ENCODE measurements at places on chromosomes 1 and 21. TPM values are rescaled to one million over a fixed set of nuclear protein-coding genes. Genes with fewer than 3 reads are reported as not detected.

GRCh38 chr21:34112316-34113033, 39.1 kb downstream of the MRPS6 start:
- DNase-seq, result no peak
- H3K4me1 ChIP-seq, result peaks cover 25% of the 10 kb centered on the region
- H3K4me3 ChIP-seq, result no peak overlapping the region
- no peaks in the 10 kb centered on the region for H3K27me3 ChIP-seq
- no peak overlapping the region for H3K27ac ChIP-seq
- H3K36me3 ChIP-seq, result no peaks in the 10 kb centered on the region

- H3K27ac ChIP-seq, result peak overlapping the region; percentile 86
- peak overlapping the region; percentile 68 for H3K4me3 ChIP-seq
- no peaks in the 10 kb centered on the region for H3K27me3 ChIP-seq
Observed at GRCh38 chr1:109389638-109390341, 7.9 kb downstream of the SORT1 start.

The LIN28A gene
- total RNA-seq, result not detected

GRCh38 chr1:114111731-114112641, 41.7 kb downstream of the SYT6 start:
- no peak overlapping the region for H3K4me3 ChIP-seq
- DNase-seq, result no peak
- H3K27ac ChIP-seq, result no peak overlapping the region
- no peaks in the 10 kb centered on the region for H3K4me1 ChIP-seq
- H3K27me3 ChIP-seq, result no peaks in the 10 kb centered on the region
- no peaks in the 10 kb centered on the region for H3K36me3 ChIP-seq

GRCh38 chr21:38268864-38269575, 12.2 kb downstream of the KCNJ15 start:
- DNase-seq, result no peak
- H3K36me3 ChIP-seq, result no peaks in the 10 kb centered on the region
- H3K27ac ChIP-seq, result no peak overlapping the region
- H3K4me1 ChIP-seq, result no peaks in the 10 kb centered on the region
- H3K27me3 ChIP-seq, result no peaks in the 10 kb centered on the region
- H3K4me3 ChIP-seq, result no peak overlapping the region

GRCh38 chr21:42806509-42807140, 72.7 kb downstream of the WDR4 start:
- H3K27ac ChIP-seq, result no peak overlapping the region
- H3K36me3 ChIP-seq, result no peaks in the 10 kb centered on the region
- H3K27me3 ChIP-seq, result peaks cover 3% of the 10 kb centered on the region
- no peak for DNase-seq
- H3K4me3 ChIP-seq, result no peak overlapping the region
- no peaks in the 10 kb centered on the region for H3K4me1 ChIP-seq

DNA sequence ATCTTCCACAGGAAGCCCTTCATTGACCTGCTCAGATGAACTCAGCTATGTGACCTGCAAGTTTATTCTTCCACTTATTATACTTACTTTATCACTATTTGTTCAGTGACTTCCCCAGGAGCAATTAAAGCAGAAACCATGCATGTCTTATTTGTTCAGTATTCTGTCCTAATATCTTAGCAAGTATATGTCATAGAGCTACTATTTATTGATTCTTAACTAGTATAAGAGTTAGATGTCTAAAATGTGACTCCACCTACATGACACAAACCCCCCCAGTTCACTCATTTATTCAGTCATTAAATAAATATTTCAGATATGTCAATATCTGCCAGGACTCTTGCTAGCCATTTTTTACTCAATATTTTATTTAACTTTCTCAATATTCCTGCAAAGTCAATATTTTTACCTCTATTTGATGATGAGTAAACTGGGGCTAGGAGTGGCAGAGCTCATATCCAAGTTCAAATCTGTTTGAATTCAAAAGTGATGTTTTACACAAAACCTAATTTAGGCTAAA, 469.0 kb upstream of the USP24 start:
- H3K4me1 ChIP-seq, result no peaks in the 10 kb centered on the region
- DNase-seq, result no peak
- no peak overlapping the region for H3K27ac ChIP-seq
- no peaks in the 10 kb centered on the region for H3K36me3 ChIP-seq
- no peak overlapping the region for H3K4me3 ChIP-seq
- H3K27me3 ChIP-seq, result no peaks in the 10 kb centered on the region

The FAM167B gene
- 2.9 TPM for total RNA-seq

The SIK1 gene
- 12.8 TPM for total RNA-seq

DNA sequence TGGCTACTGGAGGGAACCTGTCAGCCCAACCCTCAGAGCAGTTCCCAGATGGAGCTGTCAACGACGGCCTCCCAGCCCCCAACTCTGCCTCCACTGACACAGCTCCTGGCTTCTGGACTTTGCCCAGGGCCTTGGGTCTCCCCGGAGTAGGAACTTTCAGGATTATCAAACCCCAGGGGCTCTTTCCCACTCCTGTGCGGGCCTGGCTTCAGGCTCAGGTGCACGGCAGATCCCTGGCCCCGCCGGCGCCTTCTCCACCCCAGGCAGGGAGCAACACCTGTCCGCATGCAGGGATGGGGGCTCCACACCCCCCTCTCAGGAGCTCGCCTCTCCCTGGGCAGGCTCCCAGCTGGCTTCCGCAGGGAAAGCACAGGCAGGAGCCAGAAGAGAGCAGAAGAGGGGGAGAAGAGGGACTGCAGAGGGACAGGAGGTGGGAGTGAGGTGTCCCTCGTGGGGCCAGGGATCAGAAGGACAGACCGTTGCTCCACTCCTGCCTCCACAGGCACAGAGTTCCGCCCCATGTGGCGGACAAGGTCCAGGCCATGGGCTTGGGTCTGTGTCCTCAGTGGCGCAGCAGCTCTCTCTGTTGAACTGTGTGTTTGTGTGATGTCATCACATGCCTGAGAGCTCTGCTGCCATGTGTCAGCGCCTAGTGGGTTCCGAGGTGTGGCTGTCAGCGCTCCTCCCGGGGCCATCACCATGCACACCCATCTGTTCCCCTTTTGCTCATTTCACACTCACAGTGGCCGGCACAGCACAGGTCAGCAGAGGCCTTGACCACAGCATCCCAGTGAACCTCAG, 107.7 kb downstream of the PDE9A start:
- H3K4me1 ChIP-seq, result no peaks in the 10 kb centered on the region
- H3K27me3 ChIP-seq, result no peaks in the 10 kb centered on the region
- DNase-seq, result no peak
- H3K27ac ChIP-seq, result no peak overlapping the region
- no peaks in the 10 kb centered on the region for H3K36me3 ChIP-seq
- no peak overlapping the region for H3K4me3 ChIP-seq

DNA sequence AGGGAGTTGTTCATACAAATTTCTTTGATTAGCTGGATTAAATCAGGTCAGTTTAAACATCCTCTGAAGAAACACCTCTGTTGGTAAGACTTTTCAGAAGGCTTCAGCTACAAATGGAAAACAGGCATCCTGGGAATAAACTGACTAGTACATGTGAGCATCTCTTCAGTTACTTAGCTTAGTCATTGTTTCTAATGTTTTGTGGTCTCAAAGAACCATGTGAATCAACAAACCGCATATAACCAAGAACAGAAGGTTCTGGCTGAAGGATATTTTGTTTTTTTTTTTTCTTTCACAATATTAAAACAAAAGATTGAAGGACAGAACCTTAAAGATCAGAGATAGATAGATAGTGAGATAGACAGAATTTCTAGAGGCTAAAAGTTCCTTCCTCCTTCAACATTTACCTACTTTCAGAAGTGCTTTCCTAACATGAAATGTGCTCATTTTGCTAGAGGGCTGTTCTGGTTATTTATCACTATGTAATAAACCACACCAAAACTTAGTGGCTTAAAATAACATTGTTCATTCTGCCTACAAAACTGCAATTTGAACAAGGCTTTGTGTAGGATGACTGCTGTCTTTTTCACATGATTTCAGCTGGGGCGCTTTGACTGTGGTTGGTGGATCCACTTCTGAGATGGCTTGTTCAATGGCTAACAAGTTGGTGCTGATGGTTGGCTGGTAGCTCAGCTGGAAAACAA, 119.8 kb upstream of the PTGFR start:
- no peak overlapping the region for H3K27ac ChIP-seq
- H3K36me3 ChIP-seq, result no peaks in the 10 kb centered on the region
- DNase-seq, result no peak
- H3K4me3 ChIP-seq, result no peak overlapping the region

The TFB2M gene
- total RNA-seq, result 33.1 TPM

GRCh38 chr1:200556002-200556401, 64.5 kb downstream of the KIF14 start:
- H3K27ac ChIP-seq, result no peak overlapping the region
- no peak overlapping the region for H3K4me3 ChIP-seq
- no peaks in the 10 kb centered on the region for H3K36me3 ChIP-seq
- DNase-seq, result no peak
- H3K27me3 ChIP-seq, result no peaks in the 10 kb centered on the region

The FCRL6 gene
- not detected for total RNA-seq

The CSF1 gene
- 31.1 TPM for total RNA-seq

DNA sequence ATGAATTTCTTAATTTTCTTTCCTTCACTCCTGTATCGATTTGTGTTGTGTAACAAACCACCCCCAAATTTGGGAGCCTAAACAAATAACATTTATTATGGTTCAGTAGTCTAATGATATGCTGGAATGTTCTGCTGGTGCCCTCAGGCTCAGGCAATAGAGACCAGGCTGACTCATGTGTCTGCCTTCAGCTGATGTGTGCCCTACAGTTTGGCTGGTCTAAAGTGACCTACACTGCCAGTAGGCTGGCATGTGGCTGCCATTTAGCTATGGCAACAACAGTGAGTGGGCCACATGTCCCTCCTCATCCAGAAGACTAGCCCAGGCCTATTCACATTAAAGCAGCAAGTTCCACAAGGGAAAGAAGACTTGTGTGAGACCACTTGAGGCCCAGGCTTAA, 115.8 kb downstream of the PTPRC start:
- no peak overlapping the region for H3K4me3 ChIP-seq
- no peaks in the 10 kb centered on the region for H3K27me3 ChIP-seq
- H3K27ac ChIP-seq, result no peak overlapping the region
- H3K4me1 ChIP-seq, result no peaks in the 10 kb centered on the region

- no peaks in the 10 kb centered on the region for H3K36me3 ChIP-seq
- no peak overlapping the region for H3K4me3 ChIP-seq
- H3K27ac ChIP-seq, result no peak overlapping the region
- H3K4me1 ChIP-seq, result no peaks in the 10 kb centered on the region
- no peaks in the 10 kb centered on the region for H3K27me3 ChIP-seq
- peak; percentile 4 for DNase-seq
Observed at GRCh38 chr1:159132271-159132881, 39.0 kb upstream of the CADM3 start.

GRCh38 chr1:233442026-233442780, 114.7 kb downstream of the MAP3K21 start:
- no peak overlapping the region for H3K4me3 ChIP-seq
- no peak for DNase-seq
- no peaks in the 10 kb centered on the region for H3K27me3 ChIP-seq
- no peak overlapping the region for H3K27ac ChIP-seq
- H3K36me3 ChIP-seq, result no peaks in the 10 kb centered on the region

- H3K4me1 ChIP-seq, result no peaks in the 10 kb centered on the region
- DNase-seq, result no peak
- H3K27me3 ChIP-seq, result no peaks in the 10 kb centered on the region
- H3K27ac ChIP-seq, result no peak overlapping the region
Observed at GRCh38 chr1:152679459-152679858, 4.4 kb downstream of the LCE2C start.
